ENCODE measurements at places on chromosomes 1 and 21. TPM values are rescaled to one million over a fixed set of nuclear protein-coding genes. Genes with fewer than 3 reads are reported as not detected.

TSPEAR gene
- total RNA-seq = not detected

S100A12 gene
- total RNA-seq = not detected

CNKSR1 gene
- total RNA-seq = 0.45 TPM

TNFAIP8L2 gene
- not detected for total RNA-seq

CASQ2 gene
- not detected for total RNA-seq

AMPD2 gene
- 32.3 TPM for total RNA-seq

Measured in A549 treated with CpdA at 1 μM for 4 hours (cell line).